Stimulated activated CD4-positive, alpha-beta T cell treated with anti-CD3 and anti-CD28 coated beads, Interleukin-12 subunit alpha, Interleukin-12 subunit beta, amount 100 ng/mL, for 4 hours (primary cell): ENCODE measurements at places on chromosomes 3 and 15.

GRCh38 chr3:183477801-183478456 lies 49.5 kb upstream of the MCF2L2 start:
- no peak for DNase-seq

DNA sequence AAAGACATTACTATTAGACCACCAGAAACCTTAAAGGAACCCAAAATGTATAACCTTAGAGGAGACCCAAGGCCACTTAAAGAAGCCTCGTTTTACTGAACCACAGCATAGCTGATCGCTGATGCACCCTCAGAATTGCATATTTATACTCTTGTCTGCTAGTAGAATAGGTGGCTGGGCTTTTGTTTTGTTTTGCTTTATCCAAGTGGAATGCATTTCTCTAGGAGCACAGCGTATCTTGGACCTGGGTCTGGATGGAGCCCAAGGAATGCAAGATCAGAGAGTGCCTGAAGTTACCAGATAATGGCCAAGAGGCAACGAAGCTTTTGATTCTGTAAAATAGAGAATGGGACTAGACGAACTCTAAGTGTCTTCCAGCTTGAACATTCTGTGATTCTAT lies 129.2 kb upstream of the COL8A1 start:
- no peak for DNase-seq

DNA sequence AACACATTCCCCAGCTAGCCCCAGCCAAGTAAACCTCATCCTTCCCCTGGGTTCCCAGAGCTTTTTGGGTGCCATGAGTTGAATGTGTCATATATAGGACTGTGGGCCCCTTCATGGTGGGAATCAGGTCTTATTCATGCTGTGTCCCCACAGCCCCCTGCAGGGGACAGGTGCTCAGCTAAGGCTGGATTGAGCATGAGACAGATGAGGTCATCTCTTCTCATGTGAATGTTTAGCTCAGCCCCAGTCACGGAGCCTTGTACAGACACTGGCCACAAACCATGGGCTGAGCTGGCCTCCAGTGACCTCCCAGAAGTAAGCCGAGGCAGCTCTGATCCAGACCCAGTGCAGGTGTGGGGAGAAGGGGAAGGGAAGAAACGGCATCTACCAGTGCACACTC lies 70.7 kb downstream of the C3orf70 start:
- DNase-seq, result no peak

DNA sequence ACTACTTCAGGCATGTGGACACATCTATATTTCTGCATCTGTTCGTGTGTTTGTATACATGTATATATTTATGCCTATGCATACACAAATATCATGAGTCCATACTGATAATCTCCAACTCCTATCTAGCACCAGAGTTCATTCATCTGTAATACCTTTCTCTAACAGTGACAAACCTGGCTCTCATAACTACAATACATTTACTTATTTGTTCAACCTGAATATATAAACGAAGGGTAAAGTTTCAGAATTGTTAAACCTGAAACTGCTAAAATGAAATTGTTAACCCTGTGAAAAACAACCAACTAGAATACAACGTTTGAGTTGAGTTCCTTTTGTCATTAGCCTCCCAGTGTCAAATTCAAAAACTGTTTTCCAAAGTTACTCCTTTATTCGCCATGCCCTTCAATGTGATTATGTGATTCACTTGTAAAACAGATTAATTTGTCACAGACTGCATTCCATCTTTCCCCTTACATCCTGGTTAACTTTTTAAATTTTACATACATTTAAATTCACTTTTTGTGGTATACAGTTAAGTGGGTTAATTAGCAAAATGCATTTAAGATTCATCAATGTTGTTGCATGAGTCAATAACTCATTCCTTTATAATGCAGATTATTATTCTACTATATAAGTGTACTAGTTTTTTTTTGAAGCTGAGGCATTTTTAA lies 58.5 kb downstream of the PIK3R4 start:
- DNase-seq, result no peak
